ENCODE measurements at places on chromosomes 6 and 20.

- DNase-seq, result no peak
These were observed 368.9 kb downstream of the UTRN start for GRCh38 chr6:144653885-144654505.

- DNase-seq, result no peak
These were observed 280.2 kb downstream of the COL12A1 start for GRCh38 chr6:74925683-74926082.

GRCh38 chr20:44354979-44355497, 461 bp upstream of the HNF4A start:
- no peak for DNase-seq

DNA sequence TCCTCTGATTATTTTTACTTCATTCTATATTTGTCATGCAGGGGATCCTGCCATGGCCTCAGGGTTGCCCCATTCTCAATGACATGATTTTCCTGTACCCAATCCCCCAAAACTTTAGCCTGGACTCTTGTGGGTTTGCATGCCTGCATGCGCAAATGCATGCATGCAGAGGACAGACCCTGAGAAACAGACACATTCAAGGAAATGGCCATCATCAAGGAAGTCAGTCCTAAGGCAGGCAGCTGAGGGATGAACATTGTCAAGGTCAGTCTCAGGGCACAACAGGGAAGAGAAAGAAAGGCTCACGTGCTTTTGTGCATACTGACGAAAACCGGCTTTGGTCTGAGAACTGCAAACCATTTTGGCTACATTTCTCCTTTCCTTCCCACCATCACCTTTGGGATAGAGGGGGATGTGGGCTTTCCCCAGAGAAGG, 13.1 kb downstream of the NEDD9 start:
- no peak for DNase-seq

DNA sequence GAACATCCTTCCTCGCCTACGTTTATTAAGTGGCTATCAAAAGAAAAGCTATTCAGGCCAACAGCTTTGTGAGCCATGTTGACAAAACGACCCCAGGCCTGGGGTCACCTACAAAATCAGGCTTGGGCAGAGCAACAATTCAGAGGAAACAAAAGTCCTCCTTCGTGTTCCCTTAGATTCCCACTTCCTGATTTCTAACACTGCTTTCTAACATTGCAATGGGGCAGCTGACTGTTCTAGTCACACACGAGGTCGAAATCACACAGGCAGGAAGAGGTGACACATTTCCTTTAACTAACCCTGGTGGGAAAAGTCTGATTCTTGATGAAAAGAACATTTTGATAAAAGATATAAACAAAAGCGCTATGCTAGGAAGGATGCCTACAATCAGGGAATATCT, 31.9 kb downstream of the WDR27 start:
- DNase-seq, result no peak

GRCh38 chr20:43910564-43910963, 4.1 kb upstream of the TOX2 start:
- no peak for DNase-seq

GRCh38 chr6:124968401-124968800, 6.2 kb downstream of the RNF217 start:
- DNase-seq, result no peak

DNA sequence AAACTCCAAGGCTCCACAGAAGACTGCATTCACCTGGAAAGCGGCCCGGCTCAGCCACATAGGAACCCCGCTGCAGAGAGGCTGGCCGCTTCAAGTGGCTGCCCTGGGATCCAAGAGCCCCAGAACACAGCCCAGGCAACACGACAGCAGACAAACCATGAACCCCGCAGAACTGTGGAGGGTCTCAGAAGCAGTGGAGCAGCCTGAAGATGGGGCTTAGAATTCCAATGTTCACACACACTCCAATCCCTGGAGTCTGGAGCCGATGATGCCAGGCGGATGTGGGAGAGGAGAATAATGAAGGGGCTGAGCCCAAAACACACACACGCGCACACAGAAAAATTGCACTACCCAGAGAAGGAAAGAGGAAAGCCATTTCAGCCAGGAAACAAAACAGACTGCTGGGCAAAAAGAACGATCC, 52.4 kb downstream of the NINL start:
- no peak for DNase-seq

- no peak for DNase-seq
These were observed at the start of gene HLA-DRB5 for GRCh38 chr6:32529697-32530430. Gene HLA-DRB5, minus strand, starts transcription at chr6:32530287. Its CDS starts 63 bp downstream, at chr6:32530224.

DNA sequence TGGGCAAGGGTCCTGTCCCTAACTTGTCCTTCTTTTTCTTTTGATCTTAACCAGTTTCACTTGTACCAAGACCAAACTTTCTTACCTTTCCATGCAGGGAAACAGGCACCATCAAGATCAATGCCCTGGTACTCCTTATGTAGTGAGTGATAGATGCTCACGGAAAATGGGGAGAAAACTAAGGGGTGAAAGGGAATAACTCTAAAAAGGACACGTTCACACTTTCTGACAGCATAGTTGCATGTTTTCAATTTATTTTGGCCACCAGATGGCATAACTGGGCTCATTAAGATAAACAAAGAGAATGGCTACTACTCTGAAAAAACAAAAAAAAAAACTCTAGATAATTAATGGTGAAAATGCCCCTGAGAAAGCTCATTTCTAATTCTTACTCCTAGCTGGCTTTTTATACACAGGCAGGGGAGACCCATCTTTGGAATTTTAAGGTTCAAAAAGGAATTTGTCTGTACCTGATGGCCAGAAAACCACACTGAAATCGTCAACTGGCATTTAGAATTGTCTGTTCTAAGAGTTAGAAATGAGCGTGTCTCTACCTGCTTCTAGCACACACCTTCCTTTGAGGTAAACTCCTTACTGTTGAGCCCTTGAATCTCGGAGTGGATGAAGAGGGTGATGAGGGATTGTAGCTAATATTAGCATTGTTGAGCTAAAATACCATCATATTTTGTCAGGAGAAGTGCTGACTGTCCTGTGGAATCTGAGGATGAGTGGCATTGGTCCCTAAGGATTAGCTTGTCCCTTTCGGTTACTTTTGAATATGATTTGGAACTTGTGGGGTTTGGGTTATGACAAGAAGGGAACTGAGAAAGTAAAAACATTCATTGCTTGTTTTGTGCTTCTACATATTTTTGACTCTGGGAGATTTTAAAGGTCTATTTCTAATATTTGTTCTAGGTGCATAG, 62.2 kb upstream of the DDR1 start:
- no peak for DNase-seq

DNA sequence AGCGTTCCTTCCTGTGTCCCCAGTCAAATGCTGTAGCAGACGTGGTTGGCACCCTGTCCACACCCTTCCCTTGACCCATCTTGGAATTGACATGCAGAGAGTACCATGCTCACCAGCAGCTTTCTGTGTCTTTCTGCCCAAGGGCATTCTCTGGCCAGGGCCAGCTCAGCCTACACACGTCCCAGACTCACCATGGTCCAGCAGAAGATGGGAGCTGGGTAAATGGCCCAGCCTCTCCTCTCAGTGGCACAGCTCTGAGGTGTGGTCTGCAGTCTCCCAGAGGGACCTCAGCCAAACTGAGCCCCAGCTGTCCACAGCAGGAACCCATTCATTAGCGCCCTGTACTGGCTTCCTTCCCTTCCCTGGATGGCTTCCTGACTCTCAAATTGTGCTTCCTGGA, 31.1 kb upstream of the BLCAP start:
- no peak for DNase-seq

DNA sequence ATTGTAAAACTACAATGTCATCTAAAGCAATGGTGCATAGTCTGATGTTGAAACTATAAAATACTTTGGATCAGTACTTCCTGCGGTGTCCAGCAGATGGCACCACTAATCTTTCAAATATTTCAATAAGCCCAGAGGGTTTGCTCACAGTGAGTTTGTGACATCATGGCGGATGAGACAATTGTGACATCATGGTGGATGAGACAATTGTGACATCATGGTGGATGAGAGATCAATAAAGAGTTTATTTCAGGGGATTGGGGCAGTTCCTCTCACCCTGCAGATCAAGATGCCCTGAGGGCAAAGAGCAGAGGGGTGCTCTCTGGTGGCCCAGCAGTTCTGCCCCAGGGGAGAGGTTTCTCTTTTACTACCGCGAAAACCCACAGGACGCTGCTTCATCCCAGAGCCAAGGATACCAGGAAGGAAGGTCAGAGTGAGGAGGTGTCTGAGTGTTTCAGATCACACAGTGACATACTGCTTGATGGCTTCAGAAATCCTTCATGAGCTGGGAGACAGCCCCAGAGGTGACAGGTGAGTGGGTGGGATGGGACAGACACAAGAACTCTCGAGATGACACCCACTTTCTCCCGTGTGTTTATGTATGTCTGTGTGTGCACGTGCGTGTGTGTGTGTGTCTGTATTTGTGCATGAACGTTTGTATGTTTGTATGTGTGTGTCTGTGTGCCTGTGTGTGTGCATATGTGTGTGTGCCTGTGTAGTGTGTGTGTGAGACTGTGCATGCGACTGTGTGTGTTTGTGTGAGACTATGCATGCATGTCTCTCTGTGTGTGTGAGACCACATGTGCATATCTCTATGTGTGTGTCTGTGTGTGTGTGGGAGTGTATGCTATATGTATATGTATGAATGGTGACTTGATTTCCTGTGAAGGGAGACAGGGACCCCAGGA, 7.3 kb upstream of the ULBP2 start:
- peak; percentile 12 for DNase-seq

- DNase-seq, result no peak
These were observed 12.8 kb downstream of the STK4 start for GRCh38 chr20:44979090-44979621.

GRCh38 chr20:760751-761417, 7.4 kb downstream of the SLC52A3 start:
- DNase-seq, result no peak

DNA sequence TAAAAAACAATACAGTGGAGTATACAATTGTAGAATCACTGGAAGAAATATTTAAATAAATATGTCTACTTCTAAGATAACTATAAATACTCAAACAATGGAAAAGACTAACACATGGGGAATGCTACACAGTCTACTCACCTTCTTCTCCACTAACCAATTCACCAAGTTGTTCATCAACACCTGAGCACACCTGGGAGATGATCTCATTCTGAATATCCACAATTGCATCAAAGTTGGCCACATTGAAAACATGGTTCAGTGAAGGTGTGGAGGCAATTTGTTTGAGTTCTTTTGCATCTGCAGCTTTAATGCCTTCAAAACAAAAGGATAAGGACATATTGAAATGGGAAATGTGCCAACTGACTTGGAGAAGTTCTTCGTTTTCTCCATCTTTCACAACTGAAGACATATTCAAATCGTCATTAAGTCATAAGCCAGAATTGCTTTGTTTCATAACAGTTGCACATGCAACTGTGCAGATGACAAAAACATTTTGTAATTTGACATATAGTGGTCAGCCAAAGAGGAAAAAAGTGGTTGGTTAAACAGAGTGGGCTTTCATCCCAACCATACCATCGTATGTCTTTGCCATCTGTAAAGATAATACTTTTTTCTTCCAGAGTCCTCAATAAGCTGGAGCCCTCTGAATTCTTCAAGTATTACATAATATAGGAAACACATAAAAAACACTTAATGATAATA, 17.5 kb downstream of the COL12A1 start:
- no peak for DNase-seq

GRCh38 chr20:1533059-1533458, 24.4 kb downstream of the SIRPD start:
- DNase-seq, result no peak

DNA sequence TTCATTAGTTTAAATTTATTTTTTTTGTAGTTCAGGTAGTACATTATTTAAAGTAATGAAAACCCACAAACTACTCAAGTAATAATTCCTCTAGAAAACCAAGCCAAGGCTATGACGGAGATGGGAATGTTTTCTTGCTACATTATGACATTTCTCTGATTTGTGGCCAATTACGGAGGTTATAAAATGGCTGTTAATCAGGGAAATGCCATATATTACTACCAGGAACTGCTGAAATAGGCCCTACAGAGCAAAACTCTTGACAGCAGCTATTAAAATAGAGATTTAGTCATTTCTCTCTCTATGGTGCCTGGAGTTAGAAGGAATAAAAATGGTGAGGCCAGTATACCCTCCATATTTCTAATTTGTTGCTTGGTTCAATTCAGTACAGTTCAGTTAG, 280.0 kb downstream of the ARHGAP18 start:
- DNase-seq, result no peak

- DNase-seq, result no peak
These were observed 68.4 kb upstream of the PHIP start for GRCh38 chr6:79146421-79146820.

DNA sequence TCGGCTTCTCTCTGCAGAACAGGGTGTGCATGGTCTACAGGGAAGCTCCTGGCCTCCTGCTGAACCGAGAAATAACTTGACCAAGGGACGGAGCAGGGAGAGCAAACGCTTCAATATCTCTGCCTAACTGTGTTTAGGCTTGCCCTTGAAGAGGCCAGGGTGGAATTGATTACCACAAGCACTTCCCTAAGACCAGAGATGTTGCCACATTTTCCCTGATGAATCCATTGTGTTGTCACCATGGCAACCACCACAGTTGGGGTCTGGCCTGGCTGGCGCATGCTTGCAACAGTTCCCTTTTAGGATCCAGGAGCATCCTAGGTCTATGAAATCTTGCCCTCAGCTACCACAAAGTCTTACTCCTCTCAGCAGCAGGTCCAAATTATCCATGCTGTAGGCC, 213.5 kb upstream of the SULF2 start:
- DNase-seq, result no peak

DNA sequence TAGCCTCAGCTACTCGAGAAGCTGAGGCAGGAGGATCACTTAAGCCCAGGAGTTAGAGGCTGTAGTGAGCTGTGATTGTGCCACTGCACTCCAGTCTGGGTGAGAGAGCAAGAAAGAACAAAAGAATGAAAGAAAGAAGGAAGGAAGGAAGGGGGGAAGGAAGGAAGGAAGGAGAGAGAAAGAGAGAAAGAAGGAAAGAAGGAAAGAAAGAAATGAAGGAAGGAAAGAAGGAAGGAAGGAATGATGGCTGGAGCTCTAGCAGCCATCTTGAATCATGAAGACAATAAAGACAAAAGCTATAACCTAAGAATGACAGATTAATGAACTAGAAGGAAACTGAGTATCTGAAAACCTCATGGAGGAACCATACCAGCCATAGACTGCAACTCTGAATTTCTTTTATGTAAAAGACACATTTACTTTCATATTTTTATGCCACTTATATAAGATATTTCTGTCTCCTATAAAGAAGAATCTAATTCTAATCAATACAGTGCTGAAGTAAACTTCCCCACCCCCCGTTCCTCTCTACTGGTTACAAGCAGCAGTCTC, 522.3 kb upstream of the JARID2 start:
- DNase-seq, result no peak

GRCh38 chr20:63598479-63599395, 24.7 kb upstream of the HELZ2 start:
- DNase-seq, result no peak

GRCh38 chr6:167329014-167329413, 4.1 kb downstream of the TTLL2 start:
- DNase-seq, result no peak

GRCh38 chr6:36280467-36280866, 10.6 kb downstream of the PNPLA1 start:
- DNase-seq, result no peak

DNA sequence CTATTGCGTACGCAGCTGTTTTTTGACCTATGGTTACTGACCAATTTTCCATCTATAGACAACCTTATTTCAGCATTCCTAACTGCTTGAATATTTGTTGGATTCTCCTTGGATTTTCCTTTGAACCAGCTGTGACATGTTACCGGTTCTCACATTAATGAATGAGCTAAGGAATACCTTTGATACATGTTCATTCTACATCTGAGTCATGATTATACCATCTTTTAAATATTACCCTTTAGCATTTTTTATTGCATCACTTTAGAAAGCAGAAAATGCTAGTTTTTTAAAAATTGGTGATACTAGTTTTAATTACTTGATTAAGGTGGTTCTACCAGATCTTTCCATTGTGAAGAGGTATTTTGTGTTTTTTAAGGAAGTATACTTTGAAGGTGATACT, 1.9 kb upstream of the IGF2R start:
- no peak for DNase-seq
